T follicular helper cell (primary cell): ENCODE measurements at places on chromosomes 1 and 21.

DNA sequence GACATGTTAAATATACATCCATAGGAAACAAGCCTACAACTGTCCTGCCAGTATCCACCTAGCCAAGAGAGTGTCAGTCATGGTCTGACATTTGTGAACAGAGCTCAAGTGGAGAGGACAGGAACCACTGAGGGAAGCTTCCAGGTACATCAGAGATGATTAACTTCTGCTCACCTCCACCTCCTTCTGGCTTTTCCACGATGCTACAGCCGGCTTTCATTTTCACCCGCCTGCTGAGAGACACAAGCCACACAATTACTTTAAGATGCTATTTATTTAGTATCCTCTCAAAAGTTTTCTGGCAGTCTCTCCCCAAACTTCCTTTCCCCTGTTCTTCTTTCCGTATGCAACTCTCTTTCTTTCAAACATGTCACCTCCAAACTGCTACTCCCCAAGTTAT, 2.1 kb downstream of the ETV3 start:
- DNase-seq = no peak

GRCh38 chr21:31397515-31397926, 53.5 kb upstream of the TIAM1 start:
- no peak for DNase-seq

GRCh38 chr1:41724248-41724647, 194.5 kb downstream of the HIVEP3 start:
- no peak for DNase-seq

DNA sequence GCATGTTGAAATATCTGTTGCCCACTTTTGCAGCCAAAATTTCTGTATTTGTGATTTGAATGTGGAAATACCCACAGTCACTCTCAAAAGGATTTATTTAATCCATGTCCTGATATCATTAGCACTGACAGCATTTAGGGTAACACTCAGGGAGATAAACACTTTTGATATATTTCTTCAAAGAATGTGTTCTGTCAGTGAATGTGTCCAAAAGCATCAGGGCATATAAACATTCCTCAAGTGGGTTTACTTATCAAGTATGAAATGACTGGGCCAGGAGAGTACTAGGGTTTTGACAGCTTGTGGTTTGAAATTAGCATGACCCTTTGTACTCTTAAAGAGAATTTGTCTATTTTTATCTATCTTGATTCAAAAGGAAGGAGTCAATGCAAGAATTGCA, 1302.1 kb upstream of the ADGRL2 start:
- no peak for DNase-seq

GRCh38 chr1:47651311-47652089, 213.7 kb downstream of the FOXD2 start:
- DNase-seq = no peak

DNA sequence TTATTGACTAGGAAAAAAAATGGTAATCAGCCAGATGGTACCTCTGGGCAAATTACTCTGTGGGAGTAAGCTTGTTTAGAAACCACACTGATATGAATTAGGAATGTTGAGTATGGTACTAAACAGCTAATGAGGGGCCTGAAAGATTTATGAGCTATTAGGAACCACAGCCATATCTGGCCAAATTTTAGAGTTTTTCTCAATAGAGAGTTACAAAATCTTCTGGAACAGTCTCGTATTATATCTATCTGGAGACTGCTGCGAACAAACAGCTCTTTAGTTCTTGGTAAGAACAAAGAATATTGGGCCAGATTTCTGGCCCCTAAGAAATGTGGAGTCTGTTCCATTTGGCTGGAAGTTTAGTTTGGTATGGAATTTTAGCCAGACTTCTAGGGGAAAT, 4.9 kb upstream of the PODN start:
- DNase-seq = no peak

GRCh38 chr1:225768662-225769426, 8.8 kb upstream of the SRP9 start:
- no peak for DNase-seq

- no peak for DNase-seq
These were observed 264.2 kb downstream of the DISC1 start for GRCh38 chr1:231890791-231891190.

- DNase-seq = no peak
These were observed 740 bp downstream of the DSTYK start for GRCh38 chr1:205210756-205211168.

GRCh38 chr1:60694980-60695379, 387.4 kb upstream of the NFIA start:
- no peak for DNase-seq

- no peak for DNase-seq
These were observed 30.3 kb downstream of the TEX35 start for GRCh38 chr1:178543290-178543607.

- DNase-seq = no peak
These were observed 92.5 kb downstream of the DSCAM start for GRCh38 chr21:40754466-40754865.

GRCh38 chr1:228164561-228165371, 838 bp upstream of the IBA57 start:
- no peak for DNase-seq

- no peak for DNase-seq
These were observed 4.8 kb upstream of the COX20 start for GRCh38 chr1:244830639-244831038.

DNA sequence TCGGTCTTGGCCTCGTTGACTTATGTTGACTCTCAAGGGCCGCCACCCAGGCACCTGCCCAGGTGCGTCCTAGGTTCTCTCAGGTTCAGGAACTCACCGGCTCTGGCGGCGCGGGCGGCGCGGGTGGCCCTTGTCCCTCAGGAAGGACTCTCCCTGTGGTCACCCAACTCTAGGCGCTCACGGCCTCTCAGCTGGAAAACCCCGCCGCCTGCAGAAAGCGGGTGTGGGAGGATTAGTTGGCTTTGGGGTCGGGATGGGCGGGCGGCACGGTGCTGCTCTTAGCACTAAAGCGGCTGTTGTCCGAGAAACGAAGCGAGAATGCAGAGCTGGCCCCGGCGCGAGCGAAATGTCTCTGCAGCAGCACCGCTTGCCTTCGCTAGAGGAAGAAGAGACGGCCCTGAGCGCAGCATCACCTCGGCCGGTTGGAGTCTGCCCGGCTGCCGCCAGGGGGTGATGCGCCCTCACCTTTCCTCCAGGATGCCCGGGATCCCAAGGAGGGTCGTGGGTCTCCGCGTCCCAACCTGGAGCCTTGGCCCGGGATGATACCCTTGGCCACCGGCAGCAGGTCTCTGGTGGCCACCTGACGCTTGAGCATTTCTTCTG, 8.1 kb upstream of the TADA1 start:
- DNase-seq = peak; percentile 6

DNA sequence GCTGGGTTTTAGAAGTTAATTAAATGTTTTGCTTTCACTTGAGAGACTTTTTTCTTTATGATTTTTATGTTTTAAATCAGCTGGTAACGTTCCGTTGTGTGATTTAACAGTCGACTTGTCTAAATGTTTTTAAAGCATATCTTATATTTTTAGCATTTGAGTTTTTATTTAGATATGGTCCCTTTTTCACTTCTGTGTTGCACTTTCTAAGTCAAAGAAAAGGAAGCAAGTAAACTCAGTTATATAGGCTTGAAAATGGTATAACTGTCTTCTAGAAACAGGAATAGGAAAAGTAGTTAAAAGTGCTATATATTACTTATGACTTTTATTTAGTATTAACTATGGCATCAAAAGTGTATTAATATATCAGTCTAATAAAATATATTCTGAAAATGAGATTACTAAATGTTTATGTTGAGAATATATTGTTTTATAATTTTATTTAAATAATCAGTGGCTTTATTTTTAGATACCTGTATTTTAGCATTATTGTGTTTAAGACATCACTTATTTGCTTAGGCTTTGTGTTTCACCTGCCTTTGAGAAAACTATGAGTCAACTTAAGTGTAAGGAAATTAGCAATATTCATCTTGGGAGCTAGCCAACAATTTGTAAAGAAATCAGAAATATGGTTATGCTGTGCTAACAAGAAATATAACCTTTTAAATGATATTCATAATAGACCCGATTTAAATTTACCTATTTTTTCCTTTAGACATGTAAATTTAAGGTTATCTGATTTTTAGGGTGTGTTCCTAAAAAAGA, 60.5 kb downstream of the RABGAP1L start:
- DNase-seq = no peak

GRCh38 chr1:167905671-167906070, 8.3 kb downstream of the ADCY10 start:
- DNase-seq = no peak

DNA sequence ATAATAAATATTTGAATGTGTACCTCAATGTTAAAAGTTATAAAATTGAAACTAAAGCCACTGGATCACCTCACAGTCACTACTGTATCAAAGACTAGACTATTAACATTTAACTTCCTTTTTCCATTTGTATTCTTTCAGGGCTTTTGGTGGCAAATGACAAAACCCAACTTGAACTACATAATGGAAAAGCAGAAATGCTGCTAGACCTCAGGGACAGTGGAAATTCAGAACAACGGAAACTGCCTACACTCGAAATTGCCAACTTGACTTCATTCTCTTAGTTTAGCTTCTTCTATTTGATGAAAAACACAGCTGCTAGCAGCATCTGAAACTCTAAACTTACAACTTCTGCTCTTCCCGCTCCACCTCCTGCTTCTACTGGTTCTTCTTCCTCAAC, 34.9 kb upstream of the NTNG1 start:
- no peak for DNase-seq

- no peak for DNase-seq
These were observed 38.3 kb downstream of the GPA33 start for GRCh38 chr1:167051907-167052306.

- DNase-seq = no peak
These were observed 455.1 kb downstream of the SMYD3 start for GRCh38 chr1:246051909-246052518.
